Keratinocyte (primary cell): ENCODE measurements at places on chromosomes 1 and 21. TPM values are rescaled to one million over a fixed set of nuclear protein-coding genes. Genes with fewer than 3 reads are reported as not detected.

DNA sequence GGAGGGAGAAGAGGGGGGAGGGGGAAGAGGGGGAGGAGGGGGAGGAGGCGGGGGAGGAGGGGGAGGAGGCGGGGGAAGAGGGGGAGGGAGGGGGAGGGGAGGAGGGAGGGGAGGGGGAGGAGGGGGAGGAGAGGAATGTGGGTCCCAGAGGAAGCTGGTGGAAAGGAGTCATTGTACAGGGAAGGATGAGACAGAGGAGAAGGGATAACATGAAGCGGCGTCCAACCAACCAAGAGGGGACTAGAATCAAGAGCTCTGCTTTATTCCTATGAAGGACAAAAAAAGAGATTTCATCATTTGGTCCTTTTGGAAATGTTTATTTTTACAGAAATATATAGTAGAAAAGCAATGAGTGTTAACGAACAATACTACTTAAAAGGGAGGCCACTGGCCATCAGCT lies 24.5 kb downstream of the COA6 start:
- no peak for DNase-seq

GRCh38 chr1:115783311-115783710 lies 14.8 kb upstream of the CASQ2 start:
- no peak for DNase-seq

- no peak for DNase-seq
These were observed 90.3 kb downstream of the DISC1 start for GRCh38 chr1:231716879-231717278.

GRCh38 chr1:234589064-234589800 lies 20.7 kb downstream of the IRF2BP2 start:
- DNase-seq = peak; percentile 92

DNA sequence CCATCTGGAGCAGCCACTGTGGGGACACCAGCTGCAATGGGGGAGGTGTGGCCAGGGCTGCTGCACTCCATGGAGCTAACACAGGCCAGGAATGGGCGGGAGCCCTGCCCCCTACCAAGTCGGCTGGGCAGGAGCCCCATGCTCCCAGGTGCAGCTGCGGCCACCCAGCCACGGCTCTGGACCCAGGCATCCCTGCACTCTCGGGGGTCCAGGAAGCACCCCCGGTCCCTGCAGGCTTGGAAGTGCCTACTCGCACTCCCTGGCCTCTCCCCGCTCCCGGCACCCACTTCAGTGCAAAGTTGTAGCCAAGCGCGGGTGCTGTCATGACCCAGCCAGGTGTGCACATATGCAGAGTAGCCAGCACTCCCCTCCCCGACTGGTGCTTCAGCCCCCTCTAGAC lies 91.8 kb downstream of the HLCS start:
- no peak for DNase-seq

DNA sequence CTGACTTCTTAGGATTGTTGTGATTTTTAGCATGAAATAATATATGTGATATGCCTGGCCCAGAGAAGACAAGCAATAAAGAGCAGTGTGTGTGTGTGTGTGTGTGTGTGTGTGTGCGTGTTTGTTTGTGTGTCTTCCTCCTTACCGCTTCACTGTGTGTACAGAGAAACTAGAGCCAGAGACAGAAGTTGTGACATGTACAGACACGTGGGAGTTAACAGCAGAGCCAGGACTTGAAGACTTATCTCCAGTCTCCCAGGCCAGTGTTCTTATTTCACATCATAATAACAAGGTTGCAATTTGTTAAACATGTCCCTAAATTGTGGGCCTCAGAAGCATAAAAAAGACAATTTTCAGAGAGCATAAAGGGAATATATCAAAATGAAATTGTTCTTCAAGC lies 192.0 kb upstream of the JUN start:
- peak; percentile 46 for DNase-seq

GRCh38 chr1:2386636-2387611 lies 4.4 kb downstream of the MORN1 start:
- no peak for DNase-seq

GRCh38 chr1:206955476-206956451 lies 9.5 kb upstream of the PIGR start:
- no peak for DNase-seq

DNA sequence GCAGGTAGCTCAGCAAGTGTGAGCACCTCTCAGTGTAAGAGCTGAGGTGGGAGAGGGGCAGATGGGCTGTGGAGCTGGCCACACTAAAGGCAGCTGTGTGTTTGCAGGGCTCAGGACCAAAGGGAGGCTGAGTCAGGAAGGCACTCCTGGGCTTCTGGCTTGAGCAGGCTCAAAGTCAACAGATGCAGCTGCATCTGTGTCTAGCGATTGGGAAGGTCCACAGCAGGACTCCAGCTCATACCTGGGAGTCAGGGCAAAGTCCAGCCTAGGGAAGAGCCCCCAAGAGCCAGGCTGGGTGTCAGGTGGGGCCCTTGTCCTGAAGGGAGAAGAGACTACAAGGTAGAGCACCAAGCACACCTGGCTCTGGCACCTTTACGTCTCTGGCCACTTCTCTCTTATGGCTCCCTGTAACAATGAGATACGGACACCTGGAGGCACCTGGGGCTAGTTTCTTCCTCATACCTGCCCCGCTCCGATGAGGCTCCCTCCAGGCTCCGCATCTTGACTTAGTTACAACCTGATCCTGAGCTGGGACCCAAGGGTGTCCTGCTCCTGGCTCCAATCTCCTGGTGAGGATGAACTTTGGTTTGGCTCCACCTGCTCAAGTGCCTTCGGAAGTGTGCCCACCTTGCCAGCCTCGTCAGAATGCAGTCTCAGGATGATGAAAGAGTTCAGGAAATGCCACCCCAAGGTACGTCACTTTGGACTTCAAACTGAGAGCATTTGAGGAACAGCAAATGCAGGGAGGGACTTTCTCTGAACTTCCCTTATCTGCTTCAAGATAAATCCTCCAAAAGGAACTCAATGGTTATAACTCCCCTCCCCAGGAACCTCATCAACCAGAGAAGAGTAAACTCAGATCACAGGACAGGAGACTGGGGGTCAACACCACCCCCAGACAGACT lies 21.5 kb upstream of the SLC2A1 start:
- no peak for DNase-seq

DNA sequence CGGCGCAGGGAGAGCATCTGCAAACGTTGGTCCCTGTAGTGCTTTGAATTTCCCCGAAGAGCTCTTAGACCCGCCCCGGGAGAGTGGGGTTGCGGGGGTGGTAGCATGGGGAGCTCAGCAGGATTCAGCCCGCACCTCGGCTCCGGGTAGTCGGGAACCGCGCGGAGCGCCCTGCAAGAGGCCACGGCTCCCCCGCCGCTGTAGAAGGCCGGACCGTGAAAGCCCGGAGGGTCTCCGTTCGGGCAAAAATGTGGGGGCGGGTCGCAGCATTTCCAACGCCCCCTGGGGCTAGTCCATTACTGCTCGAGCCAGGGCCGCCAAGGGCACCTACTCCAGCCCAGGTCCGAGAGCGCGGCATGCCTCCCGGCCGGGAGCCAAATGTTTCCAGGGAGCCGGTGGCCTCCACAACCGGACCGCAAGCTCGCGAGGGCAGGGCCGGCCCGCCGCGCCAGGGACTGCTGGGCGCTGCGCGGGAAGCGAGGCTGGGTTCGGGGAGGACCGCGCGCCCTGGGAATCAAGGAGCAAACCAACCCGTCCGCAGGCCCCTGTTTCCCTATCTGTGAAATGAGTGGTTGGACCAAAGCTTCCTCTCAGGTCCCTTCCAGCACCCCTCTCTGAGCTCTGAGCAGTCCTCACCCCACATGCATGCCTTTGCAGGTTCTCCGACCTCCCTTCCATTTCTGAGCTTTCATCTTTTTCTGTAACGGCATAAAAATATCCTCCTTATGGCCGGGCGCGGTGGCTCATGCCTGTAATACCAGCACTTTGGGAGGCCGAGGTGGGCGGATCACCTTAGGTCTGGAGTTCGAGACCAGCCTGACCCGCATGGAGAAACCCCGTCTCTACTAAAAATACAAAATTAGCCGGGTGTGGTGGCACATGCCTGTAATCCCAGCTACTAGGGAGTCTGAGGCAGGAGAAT lies 775 bp upstream of the TMEM63A start:
- no peak for DNase-seq

GRCh38 chr1:76827066-76827465 lies 40.2 kb upstream of the ST6GALNAC5 start:
- DNase-seq = no peak

DNA sequence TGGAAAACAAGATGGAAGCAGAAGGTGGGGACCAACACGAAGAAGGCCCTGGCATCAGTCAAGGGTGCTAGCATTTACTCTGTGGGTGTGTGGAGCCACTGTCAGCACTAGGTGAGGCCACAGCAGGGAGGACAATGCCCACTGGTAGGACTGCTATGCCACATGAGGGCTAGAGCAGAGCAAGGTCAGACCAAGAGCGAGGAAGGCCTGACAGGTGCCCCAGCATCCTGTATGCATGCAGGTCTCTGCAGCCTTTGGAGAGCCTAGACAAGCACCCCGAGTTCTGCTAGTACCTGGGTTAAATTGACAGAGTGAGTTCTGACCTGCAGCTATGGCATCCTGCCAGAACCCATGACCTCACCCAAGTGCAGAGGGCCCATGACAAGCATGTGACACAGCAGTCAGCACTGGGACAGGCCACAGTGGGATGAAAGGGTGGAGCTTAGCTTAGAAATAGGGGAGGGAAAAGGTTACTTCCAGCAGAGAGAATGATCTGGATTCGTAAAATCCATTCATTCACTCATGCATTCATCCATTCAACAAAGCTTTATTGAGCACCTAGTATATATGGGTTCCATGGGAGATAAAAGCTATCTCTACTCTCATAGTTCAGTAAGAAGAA lies 9.0 kb upstream of the CSF1 start:
- DNase-seq = peak; percentile 25

DNA sequence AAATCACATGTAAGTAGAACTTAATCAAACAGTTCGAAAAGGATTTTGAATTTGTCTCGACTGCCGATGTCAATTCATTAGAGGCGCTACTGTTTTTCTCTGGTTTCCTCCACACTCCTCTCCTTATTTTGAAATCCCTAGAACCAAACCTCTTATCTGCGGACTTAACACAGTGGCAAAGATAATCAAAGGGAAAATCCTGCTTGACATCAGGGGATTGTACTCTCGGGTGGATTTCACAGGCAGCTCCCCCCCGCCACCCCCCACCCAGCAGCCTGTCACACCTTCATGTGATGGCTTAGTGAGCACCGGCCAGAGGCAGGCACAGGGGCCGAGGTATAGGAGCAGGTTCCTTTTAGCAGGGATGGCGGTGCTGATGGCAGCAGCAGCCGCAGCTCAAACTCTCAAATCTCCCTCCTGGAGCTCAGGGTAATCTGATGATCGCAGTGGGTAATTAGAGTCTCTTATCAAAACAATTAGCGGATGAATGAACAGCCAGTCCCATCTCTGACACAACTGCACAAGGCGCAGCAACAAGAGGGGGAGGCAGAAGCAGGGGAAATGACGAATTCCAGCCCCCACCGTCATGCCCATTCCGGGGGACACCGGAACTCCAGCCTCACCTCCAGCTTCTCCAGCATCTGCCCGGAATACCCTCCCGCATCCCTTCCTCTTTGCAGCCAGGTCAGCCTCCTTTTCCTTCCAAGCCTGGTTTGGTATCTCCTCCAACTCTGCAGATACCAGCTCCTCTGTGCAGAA lies 80.3 kb downstream of the SSBP3 start:
- no peak for DNase-seq

GRCh38 chr1:29963946-29964345 lies 727.6 kb downstream of the PTPRU start:
- no peak for DNase-seq

GRCh38 chr1:24317081-24317480 lies 2.1 kb upstream of the GRHL3 start:
- DNase-seq = peak; percentile 85

DNA sequence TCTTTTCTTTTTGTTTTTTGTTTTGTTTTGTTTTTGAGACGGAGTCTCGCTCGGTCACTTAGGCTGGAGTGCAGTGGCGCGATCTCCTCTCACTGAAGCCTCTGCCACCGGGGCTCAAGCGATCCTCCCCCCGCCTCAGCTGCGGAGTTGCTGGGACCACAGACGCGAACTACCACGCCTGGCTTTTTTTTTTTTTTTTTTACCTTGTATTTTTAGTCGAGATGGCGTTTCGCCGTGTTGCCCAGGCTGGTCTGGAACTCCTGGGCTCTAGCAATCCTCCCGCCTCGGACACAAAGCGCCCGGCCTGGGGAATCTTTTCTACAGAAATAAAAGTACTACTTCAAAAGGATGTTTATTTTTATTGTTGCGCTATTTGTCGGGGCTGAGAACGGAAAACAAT lies 1.1 kb upstream of the SETDB1 start:
- no peak for DNase-seq

- DNase-seq = no peak
These were observed 11.0 kb upstream of the TFF1 start for GRCh38 chr21:42377211-42377950.

- DNase-seq = no peak
These were observed 12.4 kb downstream of the SKI start for GRCh38 chr1:2240270-2241156.

GRCh38 chr1:33268457-33268856 lies 12.2 kb downstream of the ZNF362 start:
- DNase-seq = no peak

- DNase-seq = no peak
These were observed 61.8 kb upstream of the CLDN14 start for GRCh38 chr21:36541721-36542139.

GRCh38 chr1:38034871-38035270 lies 11.7 kb downstream of the POU3F1 start:
- DNase-seq = no peak

- no peak for DNase-seq
These were observed 35.5 kb downstream of the MFSD2A start for GRCh38 chr1:39990428-39990827.

DNA sequence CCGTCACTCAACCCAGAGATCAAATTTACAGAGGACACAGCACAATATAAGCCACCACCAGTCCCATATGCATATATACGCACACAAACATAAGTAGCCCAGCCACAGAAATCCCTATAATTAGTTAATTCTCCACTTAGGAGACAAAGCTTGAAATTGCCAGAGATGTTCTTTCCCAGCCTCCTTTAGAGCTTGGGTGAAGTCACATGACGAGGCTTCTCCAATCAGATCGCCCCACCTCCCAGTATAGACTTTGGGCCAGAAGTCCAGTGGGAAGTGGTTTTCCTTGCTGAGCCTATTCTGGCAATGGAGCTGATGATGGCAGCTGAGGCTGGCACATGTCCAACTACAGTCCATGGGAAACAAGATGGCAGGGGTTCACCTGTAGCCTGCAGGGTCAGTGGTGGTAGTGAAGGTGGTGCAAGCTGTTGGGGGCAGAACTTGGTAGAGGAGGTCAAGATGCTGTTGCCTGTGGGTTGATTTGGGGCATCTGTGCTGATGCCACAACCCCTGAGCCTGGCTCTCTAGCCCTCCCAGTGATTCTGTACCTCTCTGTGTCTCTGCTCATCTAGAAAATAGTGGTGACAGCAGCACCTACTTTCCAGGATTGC lies 535.9 kb downstream of the MATN1 start:
- no peak for DNase-seq

- DNase-seq = no peak
These were observed 79.1 kb downstream of the RGS21 start for GRCh38 chr1:192395895-192396294.

Gene LCA5L
- 0.74 to 0.96 TPM (median 0.94 TPM) in 3 replicates for polyA plus RNA-seq

Gene DIO1
- polyA plus RNA-seq = not detected in 3 replicates

Gene CD52
- 0.22 to 0.27 TPM in 2 of 3 replicates, not detected in the other for polyA plus RNA-seq

Gene DYNLT4
- polyA plus RNA-seq = not detected in 3 replicates

Gene LIPI
- not detected in 3 replicates for polyA plus RNA-seq

Gene CYP4X1
- 0.93 to 1.2 TPM (median 1.00 TPM) in 3 replicates for polyA plus RNA-seq

Gene FBXO2
- polyA plus RNA-seq = 42.2 to 83.7 TPM (median 65.9 TPM) in 3 replicates

Gene FCGR2B
- 0.01 TPM in 1 of 3 replicates, not detected in the others for polyA plus RNA-seq

Gene B3GALT2
- polyA plus RNA-seq = not detected in 3 replicates

Gene UMODL1
- polyA plus RNA-seq = 0.03 TPM in 1 of 3 replicates, not detected in the others
